ENCODE measurements at places on chromosomes 3 and 15.

DNA sequence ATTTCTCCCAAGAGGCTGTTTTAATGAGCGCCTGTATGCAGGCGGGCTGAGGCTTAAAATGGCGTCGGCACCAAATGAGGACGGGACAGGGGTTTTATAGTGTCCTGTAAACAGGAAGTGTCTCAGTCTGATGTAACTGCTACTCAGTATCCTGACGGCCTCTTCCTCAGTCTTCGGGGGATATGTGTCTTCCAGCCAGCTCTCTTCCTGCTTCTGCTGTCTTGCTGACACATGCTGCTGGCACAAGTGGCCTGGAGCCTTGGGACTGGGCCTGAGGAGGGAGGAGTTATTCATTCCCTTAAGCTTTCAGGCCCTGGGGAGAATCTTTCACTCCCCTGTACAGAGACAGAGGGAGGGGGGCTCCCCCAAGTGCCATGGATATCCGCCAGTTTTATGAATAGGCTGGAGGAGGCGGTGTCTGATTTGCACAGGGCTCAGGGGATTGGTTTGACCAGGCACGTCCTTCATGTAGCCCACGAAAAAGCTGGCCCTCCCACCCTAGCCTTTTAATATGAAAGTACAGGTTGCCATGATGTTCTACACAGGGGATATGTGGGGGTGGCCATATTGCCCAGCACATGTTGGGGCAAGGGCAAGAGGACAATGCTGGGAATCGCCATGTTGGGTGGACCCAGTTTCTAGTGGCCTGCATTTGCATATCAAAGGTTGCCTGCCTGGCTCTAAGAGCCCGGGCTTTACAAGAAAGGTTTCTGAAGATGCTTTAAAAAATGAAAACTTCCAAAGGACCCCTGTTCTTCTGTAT, 19.9 kb downstream of the NDUFB4 start:
- DNase-seq, result no peak

DNA sequence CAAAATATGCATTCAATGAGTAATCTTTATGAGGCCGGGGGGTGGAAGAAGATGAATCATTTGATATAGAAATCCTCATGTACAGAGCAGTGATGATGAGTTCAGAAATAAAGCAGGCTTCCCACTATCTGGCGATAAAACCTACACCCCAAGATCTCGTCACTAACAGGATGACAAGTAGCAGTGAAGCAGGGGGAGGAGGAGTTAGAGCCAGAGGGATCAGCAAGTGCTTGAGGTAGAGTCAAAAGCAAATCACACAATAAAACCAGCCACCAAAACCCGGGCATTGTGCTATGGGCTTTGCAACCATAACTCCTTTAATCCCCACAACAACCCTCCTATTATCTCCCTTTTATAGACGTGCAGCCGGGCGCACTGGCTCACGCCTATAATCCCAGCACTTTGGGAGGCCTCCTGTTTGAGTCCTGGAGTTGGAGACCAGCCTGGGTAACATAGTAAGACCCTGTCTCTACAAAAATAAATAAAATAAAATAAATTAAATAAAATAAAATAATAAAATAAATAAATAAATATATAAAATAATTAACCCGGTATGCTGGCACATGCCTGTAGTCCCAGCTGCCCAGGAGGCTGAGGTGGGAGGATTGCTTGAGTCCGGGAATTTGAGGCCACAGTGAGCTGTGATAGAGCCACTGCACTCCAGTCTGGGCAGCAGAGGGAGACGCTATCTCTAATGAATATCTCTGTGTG, 53.0 kb downstream of the STARD5 start:
- DNase-seq, result no peak

GRCh38 chr15:88702983-88703382, 64.2 kb downstream of the ISG20 start:
- no peak for DNase-seq

DNA sequence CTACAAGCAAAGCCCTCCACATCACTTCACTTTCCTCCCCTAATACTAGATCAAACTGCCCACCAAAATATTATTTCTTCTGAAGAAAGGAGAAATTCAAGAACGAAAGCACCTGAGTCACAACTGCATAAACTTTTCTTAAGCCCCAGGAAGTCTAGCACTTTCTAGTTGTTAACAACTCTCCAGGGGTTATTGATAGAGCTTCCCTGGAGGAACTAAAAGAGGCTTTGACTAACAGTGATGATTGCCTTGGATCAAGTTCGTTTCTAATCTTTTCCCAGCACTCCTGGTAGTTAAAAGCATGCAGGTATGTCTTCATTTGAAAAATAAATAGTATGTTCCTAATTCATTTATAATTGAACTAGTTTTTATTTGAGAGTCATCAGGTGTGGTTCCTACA, 917.0 kb downstream of the TUSC7 start:
- no peak for DNase-seq

- no peak for DNase-seq
Measured at GRCh38 chr15:89669941-89670340, 9.2 kb downstream of the PLIN1 start.

DNA sequence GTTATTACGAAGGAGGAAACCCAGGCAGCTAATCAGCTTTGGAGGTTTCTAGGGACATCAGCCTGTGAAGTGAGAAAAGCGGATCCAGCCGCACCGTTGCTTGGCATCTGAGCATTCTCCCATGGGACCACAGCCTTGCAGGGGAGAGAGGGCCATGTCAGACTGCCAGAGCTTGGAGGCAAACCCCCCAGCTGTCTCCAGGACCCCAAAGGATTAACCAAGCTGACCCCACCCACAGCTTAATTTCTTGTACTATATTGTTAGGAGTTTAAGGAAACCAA, 5.1 kb downstream of the IGDCC3 start:
- no peak for DNase-seq

- DNase-seq, result no peak
Measured at GRCh38 chr3:165640970-165641369, 196.3 kb downstream of the BCHE start.

- no peak for DNase-seq
Measured at GRCh38 chr3:138348754-138349739, 668 bp downstream of the MRAS start.

DNA sequence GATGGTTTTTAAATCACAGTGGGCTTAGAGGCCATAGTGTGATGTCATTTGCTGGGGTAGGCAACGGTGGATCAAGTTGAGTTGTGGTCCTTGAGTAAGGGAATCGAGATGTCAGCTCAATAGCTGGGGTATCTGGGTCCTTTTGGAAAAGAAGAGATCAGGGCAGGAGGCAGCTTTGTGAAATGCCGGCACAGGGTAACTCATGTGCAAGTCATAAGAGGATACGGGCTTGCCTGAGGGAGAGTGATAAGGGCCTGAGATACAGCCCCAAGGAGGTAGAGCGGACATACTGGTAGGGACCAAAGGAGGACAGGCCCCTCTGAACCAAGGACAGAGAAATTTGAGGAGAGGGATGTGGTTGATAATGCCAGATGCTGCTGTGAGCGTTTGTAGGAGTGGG, 4.2 kb upstream of the FAM131A start:
- DNase-seq, result peak; percentile 58

- DNase-seq, result no peak
Measured at GRCh38 chr3:177802151-177802900, 605.0 kb upstream of the TBL1XR1 start.

DNA sequence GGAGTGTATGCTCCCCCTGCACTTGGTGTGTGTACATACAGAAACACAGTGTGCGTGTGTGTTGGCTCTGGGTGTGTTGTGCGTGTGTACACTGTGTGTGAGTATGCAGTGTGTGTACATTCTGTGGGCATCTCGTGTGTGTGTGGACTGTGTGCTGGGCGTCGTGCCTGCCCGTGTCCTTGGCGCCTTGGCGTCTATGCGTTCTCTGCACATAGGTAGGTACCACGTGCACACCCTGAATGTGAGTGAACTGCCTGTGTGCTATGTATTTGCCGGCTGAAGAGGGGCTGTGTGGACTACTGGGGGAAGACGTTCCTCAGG, 481 bp upstream of the ECE2 start:
- DNase-seq, result no peak

DNA sequence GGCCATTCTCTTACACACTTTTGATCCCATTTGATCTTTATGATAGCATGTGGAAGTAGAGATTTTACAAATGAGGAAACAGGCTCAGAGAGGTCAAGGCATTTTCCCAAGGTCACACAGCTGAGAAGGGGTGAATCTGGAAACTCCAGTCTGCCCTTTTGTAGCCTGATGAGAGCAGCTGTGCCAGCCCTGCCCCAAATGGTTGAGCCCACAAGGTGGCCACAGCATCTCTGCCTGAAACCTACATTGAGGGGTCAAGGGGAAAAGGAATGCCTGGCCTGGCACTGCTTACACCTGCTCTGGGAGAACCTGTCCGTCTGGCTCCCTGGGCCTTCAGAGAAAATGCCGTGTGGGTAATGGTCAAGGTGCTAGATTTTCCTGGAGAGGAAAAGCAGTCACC, 200.2 kb upstream of the LINGO1 start:
- no peak for DNase-seq

- no peak for DNase-seq
Measured at GRCh38 chr3:31029706-31030105, 135.2 kb upstream of the GADL1 start.

- no peak for DNase-seq
Measured at GRCh38 chr15:85489773-85490493, 109.5 kb downstream of the AKAP13 start.

GRCh38 chr3:121974601-121975111, 47.4 kb downstream of the ILDR1 start:
- no peak for DNase-seq

DNA sequence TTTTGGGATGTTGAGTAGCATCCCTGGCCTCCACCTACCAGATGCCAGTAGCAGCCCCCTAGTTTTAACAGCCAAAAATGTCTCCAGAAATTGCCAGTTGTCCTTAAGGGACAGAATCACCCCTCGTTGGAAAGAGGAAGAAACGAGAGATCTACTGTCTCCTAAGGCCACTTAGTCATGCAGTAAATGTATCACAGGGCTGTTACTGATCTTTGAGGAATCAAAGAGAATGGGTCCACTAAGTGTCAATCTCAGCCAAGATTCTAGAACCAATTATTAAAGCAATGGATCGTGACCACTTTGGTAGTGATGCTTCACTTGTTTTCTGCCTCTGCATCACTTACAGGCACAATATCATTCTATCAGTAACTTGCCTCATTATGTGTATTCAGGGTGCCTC, 26.4 kb downstream of the POLG start:
- DNase-seq, result no peak

DNA sequence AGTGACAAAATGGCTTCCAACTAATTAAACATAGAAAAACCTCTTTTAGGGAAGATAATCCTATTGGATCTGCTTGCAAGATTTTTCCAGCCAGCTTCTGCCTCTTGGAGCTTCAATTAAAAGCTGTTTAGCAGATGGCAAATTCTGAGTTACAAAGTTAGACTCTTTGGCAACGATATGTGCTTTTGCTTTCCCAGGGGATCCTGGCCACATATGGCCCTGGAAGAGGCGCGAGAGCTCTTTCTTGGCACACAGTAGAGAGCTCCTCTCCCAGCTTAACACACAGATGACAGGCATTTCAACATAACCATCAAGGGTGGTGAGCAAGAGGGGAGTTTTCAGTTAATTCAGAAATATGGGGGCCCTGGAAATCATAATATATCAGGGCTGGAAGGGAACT, 41.6 kb upstream of the GALNT15 start:
- no peak for DNase-seq

- DNase-seq, result no peak
Measured at GRCh38 chr3:14295801-14296200, 106.6 kb upstream of the SLC6A6 start.

DNA sequence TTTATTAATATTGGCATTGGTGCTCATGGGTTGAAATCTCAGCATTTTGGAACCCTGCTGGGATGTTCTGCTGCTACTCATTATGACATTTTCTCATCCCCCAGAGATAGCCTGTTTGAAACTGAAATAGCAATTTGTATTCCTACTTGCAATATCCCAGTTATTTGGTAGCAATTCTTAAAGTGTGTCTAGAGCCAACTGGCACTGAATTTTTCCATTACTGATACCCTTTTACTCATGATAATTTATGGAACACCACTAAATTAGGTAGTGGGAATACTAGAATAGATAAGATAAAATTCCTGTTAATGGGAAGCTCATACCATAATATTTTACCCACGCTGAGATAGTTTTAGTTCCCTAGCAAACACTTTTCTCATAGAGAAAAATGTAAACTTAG, 309.3 kb downstream of the SV2B start:
- no peak for DNase-seq

DNA sequence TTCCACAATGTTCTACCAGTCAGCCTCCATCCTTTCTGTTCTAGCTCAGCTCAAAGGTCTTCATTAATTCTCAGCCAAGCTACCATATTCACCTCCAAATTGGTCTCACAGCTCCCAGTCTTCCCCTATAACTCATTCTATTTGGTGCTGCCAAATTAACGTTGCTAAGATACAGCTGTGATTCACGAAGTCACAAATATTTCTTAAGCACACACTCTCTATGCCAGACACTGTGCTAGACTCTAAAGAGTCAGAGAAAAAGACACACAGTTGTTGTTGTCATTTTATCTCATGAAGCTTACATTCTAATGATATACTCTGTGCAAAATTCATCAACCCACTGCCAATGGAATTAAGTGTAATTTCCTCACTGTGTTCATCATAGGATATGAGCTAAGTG, 102.8 kb downstream of the FRMD5 start:
- DNase-seq, result no peak

- DNase-seq, result no peak
Measured at GRCh38 chr3:120326784-120327183, 22.4 kb downstream of the LRRC58 start.

DNA sequence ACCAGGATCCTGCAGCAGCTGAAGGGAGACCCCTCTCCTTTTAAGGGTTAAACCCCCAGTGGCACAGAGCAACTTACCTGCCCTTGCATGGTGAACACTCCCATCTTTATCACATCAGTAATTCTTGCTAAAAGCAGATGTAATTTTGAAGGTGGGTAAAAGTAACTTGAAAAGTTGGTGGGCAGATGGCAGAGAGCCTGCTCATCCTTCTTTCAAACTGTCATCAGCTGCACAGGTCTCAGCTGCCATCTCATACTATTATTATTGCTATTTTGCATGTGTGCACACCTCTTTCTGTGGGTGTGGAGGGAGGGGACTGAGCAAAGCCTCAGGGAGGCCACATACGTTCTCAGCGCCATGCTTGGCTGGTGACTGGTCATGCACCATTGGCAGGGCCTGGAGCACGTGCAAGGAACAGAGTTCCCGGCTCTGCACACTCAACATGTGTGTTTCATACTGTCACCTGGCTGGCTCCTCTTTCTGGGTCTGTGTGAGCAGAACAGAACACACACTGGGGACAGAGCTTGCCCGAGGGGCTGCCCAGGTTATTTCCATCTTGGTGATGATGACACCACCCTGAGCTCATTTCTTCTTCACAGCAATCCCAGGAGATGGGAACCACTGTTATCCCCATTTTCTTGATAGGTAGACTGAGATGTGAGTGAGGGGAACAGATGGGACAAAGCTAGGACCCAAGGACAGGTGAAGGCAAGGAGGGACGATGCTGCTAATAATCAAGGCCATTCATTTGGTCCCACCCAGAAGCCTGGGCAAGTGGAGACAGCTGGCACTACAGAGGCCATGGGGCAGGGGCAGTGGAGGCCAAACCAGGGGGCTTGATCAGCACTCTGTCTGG, 95.8 kb upstream of the KLF13 start:
- no peak for DNase-seq

- DNase-seq, result no peak
Measured at GRCh38 chr15:59369597-59369996, 3.1 kb downstream of the MYO1E start.
